ENCODE measurements at places on chromosomes 3 and 15.

- no peak for DNase-seq
Measured at GRCh38 chr15:40508216-40508615, 37.4 kb downstream of the CHST14 start.

DNA sequence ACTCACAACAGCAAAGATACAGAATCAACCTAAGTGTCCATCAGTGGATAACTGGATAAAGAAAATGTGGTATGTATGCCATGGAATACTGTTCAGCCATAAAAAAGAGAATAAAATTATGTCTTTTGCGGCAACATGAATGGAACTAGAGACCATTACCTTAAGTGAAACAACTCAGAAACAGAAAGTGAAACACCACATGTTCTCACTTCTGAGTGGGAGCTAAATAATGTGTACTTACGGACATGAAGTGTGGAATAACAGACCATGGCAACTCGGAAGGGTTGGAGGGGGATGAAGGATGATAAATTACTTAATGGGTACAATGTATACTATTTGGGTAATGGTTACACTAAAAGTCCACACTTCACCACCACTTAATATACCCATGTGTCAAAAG, 600.6 kb downstream of the MAGI1 start:
- DNase-seq = no peak

DNA sequence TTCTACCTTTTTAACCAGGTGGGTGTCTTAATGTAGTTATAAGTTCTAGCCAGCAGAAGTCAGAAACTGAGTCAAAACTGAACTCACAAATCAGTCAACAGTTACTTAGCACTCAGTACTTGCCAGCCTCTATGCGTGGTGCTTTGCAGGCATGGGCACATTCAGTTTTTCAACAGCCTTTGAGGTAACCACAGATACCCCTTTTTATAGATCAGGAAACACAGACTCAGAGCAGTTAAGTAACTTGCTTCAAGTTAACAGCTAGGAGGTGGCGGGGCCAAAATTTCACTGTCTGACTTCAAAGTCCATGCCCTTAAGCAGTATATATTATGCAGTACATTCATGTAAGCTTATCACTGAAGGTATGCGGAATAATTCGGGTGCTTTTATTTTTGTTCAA, 139.4 kb downstream of the FHIT start:
- DNase-seq = no peak

DNA sequence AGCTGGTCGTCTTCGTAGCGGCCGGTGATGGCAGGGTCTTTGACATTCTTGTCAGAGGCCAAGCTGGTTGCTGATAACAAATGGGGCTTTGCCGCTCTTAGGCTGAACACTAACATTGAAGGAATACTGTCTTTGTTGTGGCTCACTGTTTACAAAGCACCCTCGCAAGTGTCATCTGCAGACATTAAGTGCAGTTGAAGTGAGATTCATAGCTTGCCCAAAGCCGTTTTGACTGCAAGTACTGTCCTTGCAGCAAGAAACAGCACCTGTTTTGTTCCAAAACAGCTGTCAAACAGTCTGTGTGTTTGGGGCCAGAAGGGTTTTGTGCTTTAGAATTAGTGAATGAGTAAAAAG, 568 bp downstream of the SENP2 start:
- no peak for DNase-seq

DNA sequence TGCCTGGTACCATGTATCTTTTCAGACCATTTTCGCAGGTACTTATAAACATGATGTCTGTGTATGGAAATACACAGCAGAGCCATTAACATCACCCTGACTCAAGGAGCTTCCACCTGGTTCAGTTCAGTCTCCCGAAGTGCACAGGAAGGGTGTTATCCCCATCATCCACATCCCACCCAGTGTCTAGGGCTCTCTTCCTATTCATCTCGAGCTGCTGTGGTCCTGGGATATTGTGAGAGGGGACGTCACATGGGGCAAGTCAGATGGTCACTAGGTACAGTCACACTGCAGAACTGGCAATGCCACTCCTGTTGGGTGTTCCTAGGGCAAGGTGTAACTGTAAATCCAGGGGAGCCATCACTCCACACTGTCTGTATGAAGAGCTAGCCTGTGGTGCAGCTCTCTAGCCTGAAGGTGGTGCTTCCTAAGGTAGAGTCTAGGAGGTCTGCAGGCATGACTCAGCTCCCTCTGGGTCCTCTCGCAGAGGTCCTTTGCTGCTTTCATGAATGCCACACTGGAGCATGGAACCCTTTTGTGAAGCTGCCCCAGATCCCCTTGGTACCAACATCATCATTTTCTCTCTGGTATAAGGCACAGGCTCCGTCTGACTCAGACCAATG, 13.9 kb downstream of the ISLR2 start:
- no peak for DNase-seq

- DNase-seq = no peak
Measured at GRCh38 chr3:52121464-52121805, 32.8 kb downstream of the POC1A start.
